ENCODE measurements at places on chromosomes 4 and X.

DNA sequence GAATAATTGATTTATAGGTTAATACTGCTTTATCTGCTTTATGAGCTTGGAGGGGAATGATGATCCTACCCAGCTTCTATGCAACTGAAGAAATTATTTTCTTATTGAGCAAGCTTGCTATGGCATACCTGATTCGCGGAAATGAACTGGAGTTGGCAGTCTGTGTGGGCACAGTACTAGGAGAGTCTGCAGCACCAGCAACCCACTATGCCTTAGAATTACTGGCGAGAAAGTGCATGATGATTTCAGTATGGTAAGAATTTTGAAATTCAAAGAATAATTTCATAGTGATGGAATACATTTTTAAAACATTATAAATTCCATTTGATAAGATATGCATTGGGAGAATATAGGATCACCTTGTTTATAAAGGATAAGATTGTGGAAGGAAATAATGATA is 32.3 kb downstream of the SPATA4 start:
- DNase-seq = no peak

DNA sequence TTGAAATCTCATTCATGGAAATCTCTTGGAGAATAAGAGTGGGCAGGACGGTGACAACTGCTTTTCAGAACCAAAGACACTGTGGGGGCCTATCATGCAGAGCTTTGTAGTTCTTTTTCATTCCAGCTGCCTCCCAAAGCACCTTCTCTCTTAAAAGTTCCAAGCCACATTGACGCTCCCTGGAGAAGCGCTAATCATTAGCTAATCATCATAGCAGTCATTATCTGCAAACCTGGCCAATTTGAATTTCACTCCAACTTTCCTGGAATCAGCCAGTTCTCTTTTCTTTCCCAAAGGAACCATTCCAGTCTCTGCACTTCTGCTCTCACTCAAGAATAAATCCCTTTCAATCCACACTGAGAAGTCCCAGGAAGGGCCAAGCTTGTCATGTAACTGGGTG is 1144.1 kb upstream of the IGFBP7 start:
- DNase-seq = no peak

DNA sequence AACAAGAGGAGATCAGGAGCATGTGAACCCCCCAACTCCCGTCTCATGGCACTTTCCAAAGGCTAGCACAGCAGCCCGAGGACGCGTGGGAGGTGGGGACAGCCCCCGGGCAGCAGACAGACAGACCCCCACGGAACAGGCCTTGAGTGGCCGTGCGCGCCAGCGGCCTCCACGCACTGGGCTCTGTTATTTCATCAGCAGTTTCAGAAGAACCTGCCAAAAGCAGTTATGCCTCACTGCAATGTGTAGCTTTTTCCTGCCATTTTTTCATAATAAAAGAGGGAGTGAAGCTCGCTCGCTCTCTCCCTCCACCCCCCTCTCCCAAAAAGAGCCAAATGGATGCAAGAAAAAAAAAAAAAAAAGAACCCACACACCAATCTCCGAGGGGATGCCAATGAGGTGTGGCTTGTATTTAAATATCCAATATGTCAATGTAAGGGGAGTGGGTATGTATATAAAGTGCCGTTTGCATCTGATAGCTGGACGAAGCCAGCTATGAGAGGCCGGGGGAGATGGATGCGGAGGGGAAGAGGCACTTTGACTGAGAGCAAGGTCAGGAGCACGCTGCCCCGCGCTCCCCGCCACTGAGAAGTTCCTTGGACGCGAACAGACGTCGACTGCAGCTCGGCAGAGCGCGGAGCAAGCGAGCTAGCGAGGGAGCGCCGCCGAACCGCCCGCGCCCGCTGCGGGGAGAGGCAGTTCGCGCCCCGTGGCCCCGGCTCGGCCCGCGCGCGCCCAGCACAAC is at the start of gene FGF16:
TSS of gene FGF16 (plus strand) at position 482 of the 745 bp plus-strand sequence. CDS start 286 bp downstream, outside the sequence.
- peak; percentile 36 for DNase-seq

GRCh38 chrX:47176101-47176740 is 17.4 kb upstream of the UBA1 start:
- DNase-seq = no peak

- DNase-seq = no peak
Measured at GRCh38 chr4:164116286-164116685, 621.8 kb downstream of the TMA16 start.

- no peak for DNase-seq
Measured at GRCh38 chrX:153474266-153474665, 3.9 kb upstream of the HAUS7 start.

- DNase-seq = no peak
Measured at GRCh38 chrX:40809210-40809609, 73.9 kb upstream of the MED14 start.

DNA sequence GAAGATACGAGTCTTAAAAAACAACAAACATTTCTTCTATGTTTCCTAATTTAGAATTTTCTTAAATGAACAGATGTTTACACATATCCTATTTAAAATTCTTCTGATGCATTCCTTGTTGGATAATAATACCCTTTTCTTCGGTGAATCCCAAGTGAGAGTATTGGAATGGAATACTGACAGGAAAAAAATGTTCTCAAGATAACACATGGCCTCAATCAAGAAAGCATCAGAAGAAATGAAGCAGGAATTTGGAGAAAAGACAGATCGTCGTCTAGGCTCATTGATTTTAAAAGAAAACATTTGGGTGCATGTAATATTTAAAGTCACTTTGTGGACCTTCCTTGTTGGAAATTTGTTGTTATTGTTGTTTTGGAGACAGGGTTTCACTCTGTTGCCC is 196.9 kb upstream of the ANK2 start:
- DNase-seq = no peak

- DNase-seq = no peak
Measured at GRCh38 chr4:80423553-80424224, 88.2 kb downstream of the CFAP299 start.

DNA sequence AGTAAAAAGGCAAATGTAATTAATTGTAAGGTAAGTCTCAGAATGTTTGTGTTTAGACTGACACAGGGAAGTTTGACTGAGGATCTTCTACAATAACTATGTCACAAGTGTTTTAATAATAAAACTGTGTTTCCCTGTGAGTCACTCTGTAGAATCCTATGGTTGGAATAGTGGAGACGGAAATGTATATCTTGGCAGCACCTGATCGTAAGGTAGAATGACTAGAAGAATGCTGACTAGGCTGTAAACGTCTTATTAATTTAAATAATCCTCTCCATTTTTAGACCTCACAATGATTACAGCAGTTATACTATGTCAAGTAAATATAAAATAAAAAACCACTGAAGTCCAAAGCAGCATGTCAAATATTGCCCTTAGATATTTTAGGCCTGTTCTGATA is 266.0 kb downstream of the CCSER1 start:
- DNase-seq = no peak

DNA sequence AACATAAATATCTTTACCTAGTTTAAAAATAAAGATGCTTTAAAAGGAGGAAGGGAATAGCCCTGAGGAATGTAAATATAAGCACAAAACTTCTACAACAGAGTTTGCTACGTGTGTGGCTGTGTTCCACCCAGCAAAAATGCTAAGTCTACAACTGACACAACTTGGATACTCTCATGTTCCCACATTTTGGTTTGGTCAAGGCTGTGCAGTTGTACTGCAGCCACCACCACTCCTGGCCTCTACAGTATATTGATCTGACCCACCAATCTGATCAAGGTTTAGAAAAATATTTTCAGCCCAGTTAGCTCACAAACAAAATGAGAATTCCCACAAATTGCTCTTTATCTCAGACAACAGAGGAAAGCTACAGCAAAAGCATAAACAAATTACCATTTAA is 12.1 kb downstream of the F9 start:
- no peak for DNase-seq

- DNase-seq = no peak
Measured at GRCh38 chr4:102411408-102411807, 66.1 kb upstream of the SLC39A8 start.

GRCh38 chr4:155249016-155249566 is 40.7 kb downstream of the NPY2R start:
- DNase-seq = no peak

DNA sequence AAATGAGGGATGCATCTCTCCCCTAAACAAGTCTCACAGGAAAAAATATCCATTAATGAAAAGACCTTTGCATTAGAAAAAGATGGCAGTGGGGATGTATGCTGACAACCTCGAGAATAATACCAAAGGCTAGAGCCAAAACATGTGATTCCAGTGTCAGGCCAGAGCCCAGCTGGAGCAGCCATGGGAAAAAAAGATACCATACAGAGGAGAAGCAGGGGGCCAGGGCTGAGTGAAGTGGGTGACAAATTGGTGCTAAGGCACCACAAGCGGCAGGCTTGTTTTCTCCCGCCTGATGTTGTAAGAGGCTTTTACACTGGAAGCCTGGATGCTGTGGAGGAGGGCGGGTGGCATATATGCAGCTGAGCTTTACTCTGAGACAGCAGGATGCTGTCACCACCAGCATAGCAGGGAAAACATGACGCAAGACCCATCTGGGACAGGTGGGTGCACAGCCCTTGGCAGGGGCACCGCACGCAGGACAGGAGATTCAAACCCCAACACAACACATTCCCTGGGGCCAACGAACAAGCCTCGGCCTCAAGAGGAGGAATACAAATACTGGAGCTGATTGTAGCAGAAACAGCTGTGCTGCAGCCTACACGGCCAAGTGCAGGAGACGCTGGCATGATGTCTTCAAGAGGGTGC is 91.9 kb downstream of the TSPAN5 start:
- DNase-seq = no peak

- no peak for DNase-seq
Measured at GRCh38 chr4:141884070-141884469, 247.7 kb downstream of the IL15 start.

DNA sequence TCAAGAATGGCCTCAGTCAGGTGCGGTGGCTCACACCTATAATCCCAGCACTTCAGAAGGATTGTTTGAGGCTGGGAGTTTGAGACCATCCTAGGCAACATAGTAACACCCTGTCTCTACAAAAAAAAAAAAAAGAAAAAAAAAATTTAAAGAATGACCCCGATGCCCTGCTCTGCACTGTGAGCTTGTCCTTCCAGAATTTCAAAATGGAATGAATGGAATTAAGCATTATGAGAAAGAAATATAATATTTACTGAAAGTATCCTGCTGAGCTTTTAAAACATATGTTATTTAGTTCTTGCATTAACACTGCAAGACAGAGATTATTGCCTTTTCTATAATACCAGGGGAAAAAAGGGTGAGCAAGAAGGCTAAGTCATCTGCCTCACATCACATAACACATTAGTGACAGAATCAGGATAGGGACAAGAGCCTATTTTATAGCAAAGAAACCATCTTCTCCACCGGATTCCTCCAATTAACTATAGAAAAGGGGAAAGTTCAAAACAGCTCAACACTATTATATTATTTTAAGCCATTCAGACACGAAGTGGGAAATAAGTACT is 41.9 kb upstream of the GAB1 start:
- no peak for DNase-seq

- no peak for DNase-seq
Measured at GRCh38 chr4:56698329-56698728, 17.2 kb upstream of the HOPX start.

DNA sequence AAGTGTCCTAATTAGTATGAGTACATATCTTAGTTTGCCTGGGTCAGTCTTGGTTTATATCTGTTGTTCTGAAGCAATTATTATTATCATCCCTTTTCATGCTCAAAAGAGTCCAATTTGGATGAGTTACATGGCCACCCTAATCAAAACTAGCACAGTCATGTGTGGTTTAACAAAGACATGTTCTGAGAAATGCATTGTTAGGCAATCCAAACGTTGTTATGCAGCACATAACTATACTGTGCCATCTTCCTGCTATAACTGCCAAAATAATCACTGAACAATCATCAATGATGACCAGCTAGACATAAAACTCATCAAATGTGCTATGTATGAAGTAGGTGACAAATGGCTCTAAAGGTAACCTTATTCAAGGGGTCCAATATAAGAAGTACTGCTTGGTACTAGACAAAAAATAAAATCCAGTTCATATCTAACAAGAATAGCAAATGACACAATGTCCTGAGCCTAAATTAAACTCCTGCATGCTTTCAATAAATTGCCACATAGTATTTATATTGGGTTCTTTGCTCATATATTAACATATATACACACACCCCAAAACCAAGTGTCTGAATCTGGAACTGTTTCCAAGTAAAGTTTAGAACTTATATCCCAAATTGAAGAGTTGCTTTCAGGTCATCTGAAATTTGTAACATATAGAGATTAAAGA is 41.9 kb downstream of the CNOT6L start:
- peak; percentile 39 for DNase-seq

GRCh38 chrX:19487520-19488200 is 27.6 kb downstream of the MAP3K15 start:
- DNase-seq = no peak

GRCh38 chr4:86482306-86483172 is 111.6 kb upstream of the PTPN13 start:
- no peak for DNase-seq

DNA sequence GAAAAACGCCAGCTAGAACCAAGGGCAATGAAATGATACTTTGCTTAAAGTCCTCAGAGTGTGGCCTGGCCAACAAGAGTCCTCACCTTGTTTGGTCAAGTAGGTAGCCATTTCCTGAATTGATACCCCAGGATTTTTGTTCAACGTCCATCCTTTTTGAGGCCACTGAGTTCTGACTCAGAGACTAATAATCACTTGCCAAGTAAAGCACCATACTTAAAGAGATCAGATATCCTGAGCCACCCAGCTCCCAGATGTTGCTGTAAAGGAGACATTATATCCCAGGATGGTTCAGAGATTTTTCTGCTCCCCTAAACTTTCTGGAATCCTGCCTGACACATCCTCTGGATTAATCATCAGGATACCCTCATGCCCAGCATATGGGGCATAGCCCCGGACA is 190.9 kb downstream of the RAP1GDS1 start:
- no peak for DNase-seq

GRCh38 chr4:83785891-83786290 is 250.0 kb downstream of the GPAT3 start:
- DNase-seq = no peak
